ENCODE measurements at places on chromosomes 4 and X. TPM values are rescaled to one million over a fixed set of nuclear protein-coding genes. Genes with fewer than 3 reads are reported as not detected.

The RPA4 gene
- 0.25 TPM for total RNA-seq

The NOX1 gene
- total RNA-seq: 0.10 TPM

The XG gene
- total RNA-seq: not detected

The HDX gene
- 2.0 TPM for total RNA-seq

The MND1 gene
- 14.4 TPM for total RNA-seq

The TMPRSS11A gene
- total RNA-seq: not detected

The SYN1 gene
- 0.21 TPM for total RNA-seq

The GAGE1 gene
- not detected for total RNA-seq

The MAGEC2 gene
- not detected for total RNA-seq

The COX7B2 gene
- total RNA-seq: not detected

The GPR50 gene
- total RNA-seq: 0.19 TPM

The NDNF gene
- total RNA-seq: not detected

The KCND1 gene
- total RNA-seq: 1.2 TPM

The BEND4 gene
- total RNA-seq: not detected

The TSPYL2 gene
- 10.1 TPM for total RNA-seq

The FSTL5 gene
- total RNA-seq: 0.07 TPM

The ETDA gene
- total RNA-seq: not detected

The GLUD2 gene
- 2.9 TPM for total RNA-seq

The BMX gene
- not detected for total RNA-seq

The SPINK2 gene
- not detected for total RNA-seq

The EDA2R gene
- 14.9 TPM for total RNA-seq

The RADX gene
- total RNA-seq: 0.05 TPM

The GK2 gene
- total RNA-seq: not detected

The UGT2B17 gene
- total RNA-seq: not detected

The P2RY10 gene
- not detected for total RNA-seq

The PPP4R3C gene
- total RNA-seq: not detected

The AMBN gene
- total RNA-seq: not detected

The MAP7D2 gene
- total RNA-seq: 7.1 TPM

The SUPT20HL1 gene
- total RNA-seq: not detected

The GABRB1 gene
- total RNA-seq: not detected

The FAM53A gene
- total RNA-seq: 0.67 TPM

The PNCK gene
- total RNA-seq: 0.58 TPM

The IL2 gene
- not detected for total RNA-seq

The MAGEE1 gene
- 4.6 TPM for total RNA-seq

The PAGE1 gene
- total RNA-seq: not detected

The SSX5 gene
- total RNA-seq: not detected

The CCDC149 gene
- total RNA-seq: 1.4 TPM

The TBX22 gene
- total RNA-seq: not detected

The CFI gene
- total RNA-seq: 0.72 TPM

The IL2RG gene
- 0.54 TPM for total RNA-seq

The ADH7 gene
- total RNA-seq: not detected

The ARX gene
- total RNA-seq: 0.12 TPM

The FAM241A gene
- 1.0 TPM for total RNA-seq

The PSAPL1 gene
- 0.10 TPM for total RNA-seq

The CACNA1F gene
- not detected for total RNA-seq

The ABCG2 gene
- 25.9 TPM for total RNA-seq

The MAGEA10 gene
- 0.04 TPM for total RNA-seq

The BEND2 gene
- total RNA-seq: not detected

The CTAG1B gene
- not detected for total RNA-seq

The NELFA gene
- 22.4 TPM for total RNA-seq

The THOC2 gene
- 43.6 TPM for total RNA-seq

The PROM1 gene
- total RNA-seq: 0.04 TPM

The DGAT2L6 gene
- total RNA-seq: not detected

The TMEM35A gene
- total RNA-seq: not detected

The MAGEC3 gene
- total RNA-seq: not detected

The CXorf65 gene
- total RNA-seq: not detected

The ERAS gene
- not detected for total RNA-seq

The SATL1 gene
- not detected for total RNA-seq

The AMER1 gene
- total RNA-seq: 2.4 TPM

Measured in A549 treated with DMSO at 1 μM for 4 hours (cell line).